Thoracic aorta (tissue), 2 donors: ENCODE measurements at places on chromosomes 4 and X. TPM values are rescaled to one million over a fixed set of nuclear protein-coding genes. Genes with fewer than 3 reads are reported as not detected.
A peak's percentile ranks its signal among the peaks of the same experiment; 100 is the strongest.

- H3K27ac ChIP-seq = peak overlapping the region; percentile 24
- no peak for DNase-seq
- no peaks in the 10 kb centered on the region for H3K27me3 ChIP-seq
- no peaks in the 10 kb centered on the region for H3K36me3 ChIP-seq
- H3K4me3 ChIP-seq = no peak overlapping the region
Observed at GRCh38 chr4:53498706-53499105, 92.6 kb downstream of the LNX1 start.

DNA sequence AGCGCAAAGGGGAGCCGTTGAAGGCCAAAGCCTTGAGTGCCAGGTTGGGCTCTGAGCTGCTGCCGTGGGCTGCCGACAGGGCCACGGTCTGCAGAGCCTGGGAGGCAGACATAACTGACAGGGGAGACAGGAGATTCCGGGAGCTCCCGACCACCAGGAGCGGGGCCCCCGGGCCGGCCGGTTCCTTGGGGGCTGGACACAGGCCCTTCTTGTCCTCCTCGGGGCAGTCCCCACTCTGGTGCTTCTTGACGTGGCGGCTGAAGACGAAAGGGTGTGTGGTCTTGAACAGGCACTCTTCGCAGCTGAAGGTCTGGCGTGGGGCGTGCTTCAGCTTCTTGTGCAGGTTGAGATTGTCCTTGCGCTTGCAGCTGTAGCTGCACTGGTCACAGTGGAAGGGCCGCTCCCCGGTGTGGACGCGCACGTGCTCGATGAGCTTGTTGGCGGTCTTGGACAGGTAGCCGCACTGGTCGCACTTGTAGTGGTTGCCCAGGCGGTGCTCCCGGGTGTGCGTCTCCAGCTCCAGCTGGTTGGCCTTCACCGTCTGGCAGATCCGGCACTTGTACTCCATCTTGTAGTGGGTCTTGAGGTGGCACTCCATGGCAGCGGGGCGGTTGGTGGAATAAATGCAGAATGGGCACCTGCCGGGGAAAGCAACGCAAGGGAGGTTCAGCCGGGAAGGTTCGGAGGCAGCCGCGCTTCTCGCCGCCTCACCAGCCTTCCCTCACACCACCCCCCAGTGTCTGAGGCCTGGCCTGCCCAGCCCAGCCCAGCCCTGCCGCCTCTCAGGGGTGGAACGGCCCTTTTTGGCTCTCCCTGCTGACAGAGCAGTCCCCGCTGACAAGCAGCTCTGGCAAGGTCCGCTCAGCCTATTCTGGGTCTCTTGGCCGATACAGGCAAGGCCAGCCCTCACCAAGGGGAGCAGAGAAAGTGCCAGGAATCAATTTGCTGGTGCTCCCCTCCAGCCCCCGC lies 81.3 kb downstream of the C4orf51 start:
- H3K36me3 ChIP-seq = peaks cover 43% of the 10 kb centered on the region
- H3K4me3 ChIP-seq = no peak overlapping the region
- no peak for DNase-seq

- H3K36me3 ChIP-seq = no peaks in the 10 kb centered on the region
- no peaks in the 10 kb centered on the region for H3K27me3 ChIP-seq
- no peak overlapping the region for H3K27ac ChIP-seq
- no peak for DNase-seq
- no peaks in the 10 kb centered on the region for H3K4me1 ChIP-seq
Observed at GRCh38 chr4:110823251-110823650, 200.4 kb upstream of the PITX2 start.

DNA sequence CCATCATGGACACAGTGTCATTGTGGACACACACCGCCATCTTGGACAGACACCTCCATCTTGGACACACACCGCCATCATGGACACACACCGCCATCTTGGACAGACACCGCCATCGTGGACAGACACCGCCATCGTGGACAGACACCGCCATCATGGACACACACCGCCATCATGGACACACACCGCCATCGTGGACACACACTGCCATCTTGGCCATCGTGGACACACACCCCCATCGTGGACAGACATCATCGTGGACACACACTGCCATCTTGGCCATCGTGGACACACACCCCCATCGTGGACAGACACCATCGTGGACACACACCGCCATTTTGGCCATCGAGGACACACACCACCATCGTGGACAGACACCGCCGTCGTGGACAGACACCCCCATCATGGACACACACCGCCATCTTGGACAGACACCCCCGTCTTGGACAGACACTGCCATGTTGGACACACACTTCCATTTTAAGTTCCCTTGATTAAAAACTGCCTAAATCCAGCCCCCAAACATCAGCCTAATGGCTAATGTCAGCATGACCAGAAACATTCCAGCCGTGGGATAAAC lies 9.1 kb downstream of the ASMTL start:
- H3K4me3 ChIP-seq = no peak overlapping the region
- no peak for DNase-seq
- peaks cover 6% of the 10 kb centered on the region for H3K36me3 ChIP-seq
- H3K4me1 ChIP-seq = no peaks in the 10 kb centered on the region

GRCh38 chr4:13476915-13477314 lies 7.2 kb downstream of the RAB28 start:
- no peak for DNase-seq
- no peaks in the 10 kb centered on the region for H3K36me3 ChIP-seq
- peaks cover 8% of the 10 kb centered on the region for H3K4me1 ChIP-seq
- no peaks in the 10 kb centered on the region for H3K27me3 ChIP-seq

HTN1 gene
- not detected for total RNA-seq
